ENCODE measurements at places on chromosomes 11 and 22. TPM values are rescaled to one million over a fixed set of nuclear protein-coding genes. Genes with fewer than 3 reads are reported as not detected.

Gene FXYD6
- total RNA-seq = 34.0 TPM

Gene NEU3
- 8.7 TPM for total RNA-seq

Gene TMPRSS4
- total RNA-seq = 1.6 TPM

Gene GTSE1
- 0.89 TPM for total RNA-seq

Gene MSANTD2
- total RNA-seq = 13.9 TPM

Gene POU2AF2
- total RNA-seq = not detected

Gene OPCML
- total RNA-seq = not detected

- no peak overlapping the region for H3K4me3 ChIP-seq
- no peak for DNase-seq
- peaks cover 11% of the 10 kb centered on the region for H3K4me1 ChIP-seq
- H3K27me3 ChIP-seq = no peaks in the 10 kb centered on the region
- no peak overlapping the region for H3K27ac ChIP-seq
Observed at GRCh38 chr22:40121461-40121860, 56.3 kb upstream of the TNRC6B start.

- H3K4me1 ChIP-seq = peaks cover 10% of the 10 kb centered on the region
- no peak overlapping the region for H3K27ac ChIP-seq
- no peak for DNase-seq
- no peaks in the 10 kb centered on the region for H3K27me3 ChIP-seq
- H3K36me3 ChIP-seq = no peaks in the 10 kb centered on the region
Observed at GRCh38 chr11:75840522-75840921, 25.5 kb downstream of the UVRAG start.

- peak overlapping the region; percentile 41 for H3K4me3 ChIP-seq
- H3K4me1 ChIP-seq = peaks cover 19% of the 10 kb centered on the region
- H3K27me3 ChIP-seq = peaks cover 2% of the 10 kb centered on the region
Observed at GRCh38 chr11:64449381-64450167, 90.6 kb downstream of the RPS6KA4 start.

DNA sequence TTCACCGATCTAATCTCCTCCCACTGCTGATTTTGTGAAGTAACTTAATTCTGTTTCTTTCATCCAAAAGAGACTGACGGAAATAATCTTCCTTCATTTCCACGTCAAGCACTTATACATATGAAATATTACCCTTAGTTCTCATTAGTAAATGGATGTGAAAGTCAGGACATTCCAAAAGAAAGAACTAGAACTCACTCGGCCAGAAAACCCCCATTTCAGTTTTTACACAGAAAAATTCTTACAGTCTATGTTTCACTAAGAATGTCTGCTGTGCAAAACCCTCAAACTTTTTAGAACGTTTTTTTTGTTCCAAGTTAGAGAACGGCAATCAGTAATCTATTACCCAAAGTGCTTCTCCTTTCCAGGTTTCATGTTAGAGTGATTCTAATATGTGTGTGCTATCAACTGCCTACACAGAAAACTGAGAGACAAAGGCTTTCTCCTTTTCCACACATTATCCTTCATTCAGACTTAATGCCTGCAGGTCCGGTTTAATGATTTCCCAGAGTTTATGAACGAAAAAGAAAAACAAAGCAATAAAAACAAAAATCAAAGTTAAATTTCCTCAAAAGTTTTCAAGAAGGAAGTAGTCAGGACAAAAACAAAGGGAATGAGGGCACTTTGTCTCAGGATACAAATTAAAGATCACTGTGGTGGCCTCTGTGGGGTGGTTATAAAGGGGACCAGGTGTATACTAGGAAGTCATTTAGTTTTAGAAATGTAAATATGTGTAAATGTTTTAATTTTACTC lies 11.3 kb upstream of the SESN3 start:
- H3K27me3 ChIP-seq = no peaks in the 10 kb centered on the region
- no peak overlapping the region for H3K4me3 ChIP-seq
- peaks cover 4% of the 10 kb centered on the region for H3K4me1 ChIP-seq

GRCh38 chr11:79963856-79964645 lies 523.2 kb upstream of the TENM4 start:
- no peaks in the 10 kb centered on the region for H3K27me3 ChIP-seq
- H3K36me3 ChIP-seq = no peaks in the 10 kb centered on the region
- H3K4me3 ChIP-seq = no peak overlapping the region
- no peak for DNase-seq

DNA sequence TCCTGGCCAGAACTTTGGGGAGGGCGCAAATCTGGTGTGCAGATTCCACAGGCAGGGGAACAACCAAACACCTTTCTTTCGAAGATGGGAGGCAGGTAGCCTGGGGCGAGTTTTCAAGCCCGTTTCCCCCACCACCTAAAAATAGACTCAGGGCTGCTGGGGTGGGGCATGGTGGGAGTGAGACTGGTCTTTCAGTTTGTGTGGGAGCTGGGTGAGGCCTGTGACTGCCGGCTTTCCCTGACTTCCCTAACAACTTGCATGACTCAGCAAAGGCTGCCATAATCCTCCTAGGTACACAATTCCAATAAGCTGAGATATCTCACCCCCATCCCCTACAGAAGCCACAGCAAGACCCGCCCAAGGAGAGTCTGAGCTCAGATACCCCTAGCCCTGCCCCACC lies 4.3 kb upstream of the OR5B12 start:
- no peak overlapping the region for H3K4me3 ChIP-seq
- DNase-seq = no peak
- no peak overlapping the region for H3K27ac ChIP-seq
- no peaks in the 10 kb centered on the region for H3K27me3 ChIP-seq

DNA sequence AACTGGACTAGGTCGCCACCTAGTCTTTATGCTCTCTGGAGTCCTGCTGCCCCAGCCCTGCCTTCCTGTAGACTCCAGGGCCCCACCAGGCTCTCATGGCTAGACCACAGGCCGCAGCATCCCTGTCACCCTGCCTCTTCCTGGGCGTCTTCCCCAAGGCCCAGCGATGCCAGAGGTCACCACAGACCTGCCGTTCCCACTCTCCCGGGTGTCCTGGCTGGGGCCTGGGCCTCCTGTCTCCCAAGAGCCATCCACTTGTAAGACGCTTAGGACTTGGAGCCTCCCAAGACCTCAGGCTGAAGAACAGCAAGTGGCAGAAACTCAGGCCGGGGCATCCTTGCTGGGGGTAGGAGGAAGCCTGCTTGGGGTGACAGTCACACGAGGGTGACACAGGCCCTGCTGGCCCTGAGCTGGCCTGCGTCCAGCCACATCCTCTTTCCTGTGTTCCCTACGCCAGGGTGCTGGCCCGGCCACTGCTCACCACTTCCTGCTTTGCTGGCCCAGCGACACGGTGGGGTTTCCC lies 2.0 kb upstream of the TCIRG1 start:
- H3K27ac ChIP-seq = peak overlapping the region; percentile 95
- no peaks in the 10 kb centered on the region for H3K27me3 ChIP-seq
- peaks cover 60% of the 10 kb centered on the region for H3K4me1 ChIP-seq

- H3K27ac ChIP-seq = no peak overlapping the region
- no peaks in the 10 kb centered on the region for H3K36me3 ChIP-seq
- H3K27me3 ChIP-seq = no peaks in the 10 kb centered on the region
- DNase-seq = no peak
Observed at GRCh38 chr11:79274636-79275331, 166.0 kb downstream of the TENM4 start.

- H3K27ac ChIP-seq = no peak overlapping the region
- no peaks in the 10 kb centered on the region for H3K4me1 ChIP-seq
- no peaks in the 10 kb centered on the region for H3K36me3 ChIP-seq
- no peaks in the 10 kb centered on the region for H3K27me3 ChIP-seq
Observed at GRCh38 chr11:9112075-9112474, 20.7 kb upstream of the SCUBE2 start.

All from upper lobe of left lung (tissue), 6 donors.